ENCODE measurements at places on chromosomes 6 and 20. TPM values are rescaled to one million over a fixed set of nuclear protein-coding genes. Genes with fewer than 3 reads are reported as not detected.

DNA sequence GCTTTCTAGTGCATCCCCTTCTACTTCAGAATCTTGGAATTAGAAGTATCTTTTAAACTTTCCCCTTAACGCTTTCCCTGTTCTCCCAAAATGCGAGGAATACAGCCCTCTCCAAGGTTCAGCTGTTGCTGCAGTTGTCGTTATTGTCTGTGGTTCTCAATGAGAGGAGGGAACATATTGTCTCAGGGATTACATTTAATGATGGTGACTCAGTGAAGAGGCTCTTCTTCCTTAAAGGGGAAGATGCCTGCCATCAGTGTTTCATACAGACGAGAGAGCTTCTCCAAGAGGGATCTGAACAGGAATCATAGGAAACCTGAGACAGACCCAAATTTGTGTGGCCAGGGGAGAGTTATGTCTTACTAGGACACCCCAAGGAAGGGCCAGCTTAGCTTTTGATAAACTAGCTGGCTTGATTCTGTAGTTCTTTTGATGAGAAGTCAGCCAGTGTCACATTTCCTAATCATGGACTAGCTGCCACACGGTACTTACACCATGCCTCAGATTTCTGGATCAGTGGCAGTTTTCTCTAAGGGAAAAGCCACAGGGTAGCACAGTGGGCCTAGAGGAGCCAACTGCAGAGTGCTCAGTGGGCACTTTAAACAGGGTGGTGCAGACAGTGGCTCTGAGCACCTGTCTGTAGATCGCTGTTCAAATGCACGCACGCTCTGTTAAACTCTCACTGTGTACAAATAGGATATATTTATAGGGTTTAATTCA is 59.7 kb upstream of the TMEM181 start:
- no peak for DNase-seq

- no peak for DNase-seq
Observed at GRCh38 chr6:42367353-42368011, 84.2 kb downstream of the TRERF1 start.

DNA sequence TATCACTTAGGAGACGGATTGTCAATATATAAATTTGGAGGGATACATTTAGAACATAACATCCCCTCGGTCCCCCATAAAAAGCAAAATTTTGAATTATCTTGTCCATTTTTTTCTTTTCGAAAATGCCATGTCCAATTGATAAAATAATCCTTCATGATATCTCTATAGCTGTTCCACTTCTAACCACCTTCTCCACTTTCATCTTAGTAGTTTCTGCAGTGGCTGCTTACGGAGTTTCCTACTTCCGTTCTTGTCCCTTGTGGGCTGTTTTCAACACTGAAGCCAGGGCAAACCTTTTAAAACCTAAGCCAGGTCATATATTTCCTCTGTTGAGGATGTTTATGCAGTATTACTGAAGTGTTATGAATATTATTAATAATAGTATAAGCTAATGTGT is 37.9 kb downstream of the KCNQ5 start:
- no peak for DNase-seq

DNA sequence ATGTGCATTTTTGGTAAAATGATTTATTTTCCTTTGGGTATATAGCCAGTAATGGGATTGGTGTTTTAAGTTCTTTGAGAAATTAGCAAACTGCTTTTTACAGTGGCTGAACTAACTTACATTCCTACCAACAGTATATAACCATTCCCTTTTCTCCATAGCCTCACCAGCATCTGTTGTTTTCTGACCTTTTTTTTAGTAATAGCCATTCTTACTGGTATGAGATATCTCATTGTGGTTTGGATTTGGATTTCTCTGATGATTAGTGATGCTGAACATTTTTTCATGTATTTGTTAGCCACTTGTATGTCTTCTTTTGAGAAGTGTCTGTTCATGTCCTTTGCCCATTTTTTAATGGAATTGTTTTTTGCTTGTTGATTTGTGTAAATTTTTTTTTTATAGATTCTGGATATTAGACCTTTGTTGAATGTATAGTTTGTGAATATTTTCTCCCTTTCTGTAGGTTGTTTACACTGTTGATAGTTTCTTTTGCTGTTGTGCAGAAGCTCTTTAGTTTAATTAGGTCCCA is 42.3 kb downstream of the STK4 start:
- DNase-seq = no peak

The TMEM14B gene
- total RNA-seq = 83.6 TPM

All from HCT116 (cell line).